ENCODE measurements at places on chromosomes 7 and 10.
A peak's percentile ranks its signal among the peaks of the same experiment; 100 is the strongest.

DNA sequence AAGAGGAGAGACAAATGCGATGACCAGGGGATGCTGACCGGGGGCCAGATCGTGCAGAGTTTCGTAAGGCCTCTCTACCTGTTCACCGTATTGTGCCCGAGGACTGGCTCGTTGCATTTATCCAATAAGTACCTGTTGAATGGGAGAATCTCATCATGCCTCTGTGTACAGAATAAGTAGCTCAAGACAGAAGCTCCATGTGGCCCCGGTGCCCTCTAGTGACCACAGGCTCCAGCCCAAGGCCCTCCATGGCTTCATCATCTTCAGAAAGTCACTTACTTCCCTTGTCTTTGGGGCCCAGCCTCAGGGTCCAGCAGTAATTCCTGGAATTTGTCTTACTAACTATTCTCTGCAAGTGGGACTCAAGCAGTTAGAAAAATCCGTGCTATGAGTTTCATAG lies 151.0 kb downstream of the CHN2 start:
- no peak for DNase-seq

GRCh38 chr7:122901250-122901649 lies 15.0 kb upstream of the CADPS2 start:
- DNase-seq: no peak

- no peak for DNase-seq
Measured at GRCh38 chr7:26190417-26190869, 10.1 kb downstream of the HNRNPA2B1 start.

- no peak for DNase-seq
Measured at GRCh38 chr10:123149568-123150270, 1.8 kb downstream of the HMX2 start.

GRCh38 chr7:101667399-101667798 lies 38.3 kb upstream of the MYL10 start:
- DNase-seq: no peak

DNA sequence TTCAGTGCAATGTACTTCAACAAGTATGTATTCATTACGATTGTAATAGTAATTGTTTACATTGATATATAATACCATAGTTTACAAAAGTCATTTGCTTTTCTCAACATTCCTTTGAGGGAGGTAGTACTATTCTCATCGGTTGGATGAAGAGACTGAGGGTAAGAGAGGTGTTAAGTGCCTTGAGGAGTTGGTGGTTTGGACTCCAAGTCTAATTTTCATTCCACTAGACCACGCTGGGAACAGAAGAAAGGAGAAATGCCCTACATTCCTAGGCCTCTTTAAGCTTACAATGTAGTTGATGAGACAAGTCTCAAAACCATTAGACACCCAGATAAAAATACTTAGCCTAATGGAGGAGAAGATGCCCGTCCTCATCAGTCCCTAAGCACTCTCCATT lies 28.6 kb downstream of the CDK1 start:
- no peak for DNase-seq

GRCh38 chr7:18623389-18623788 lies 127.8 kb downstream of the HDAC9 start:
- DNase-seq: no peak

GRCh38 chr7:983004-983615 lies at the start of gene CYP2W1:
Gene CYP2W1, plus strand, starts transcription at chr7:983181. Its CDS starts 31 bp downstream, at chr7:983212.
- no peak for DNase-seq

- no peak for DNase-seq
Measured at GRCh38 chr7:28191751-28192150, 11.2 kb upstream of the JAZF1 start.

GRCh38 chr10:103448746-103449145 lies 3.4 kb downstream of the CALHM2 start:
- no peak for DNase-seq

DNA sequence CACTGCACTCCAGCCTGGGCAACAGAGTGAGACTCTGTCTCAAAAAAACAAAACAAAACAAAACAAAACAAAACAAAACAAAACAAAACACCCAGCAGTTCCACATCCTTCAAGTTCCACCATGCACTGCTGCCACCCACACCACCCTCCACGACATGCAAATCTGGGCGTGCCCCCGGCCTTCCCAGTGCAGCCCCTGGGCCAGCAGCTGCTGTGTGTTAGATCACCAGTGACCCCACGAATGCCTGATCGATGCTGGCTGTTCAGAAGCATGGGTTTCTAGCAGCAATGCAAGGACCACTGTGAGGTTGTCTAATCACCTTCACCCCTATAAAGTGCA lies 36.3 kb downstream of the ELFN1 start:
- no peak for DNase-seq

DNA sequence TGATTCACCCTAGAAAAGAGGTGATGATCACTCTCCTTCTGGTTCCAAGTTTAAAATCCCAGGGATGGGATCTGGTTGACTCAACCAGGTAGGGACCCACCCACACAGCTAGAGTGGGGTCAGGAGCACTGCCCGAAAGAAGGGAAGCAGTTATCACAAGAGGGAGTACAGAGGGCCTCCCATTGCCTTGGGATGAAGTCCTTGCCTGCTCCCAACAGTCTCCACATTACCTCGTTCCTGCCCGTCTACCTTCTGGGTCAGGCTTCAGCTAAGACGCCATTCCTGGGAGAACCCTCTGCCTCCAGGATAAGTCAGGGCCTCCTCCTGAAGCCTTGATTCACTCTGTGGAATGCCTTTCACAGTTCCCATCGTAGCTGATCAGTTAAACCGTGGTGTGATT lies 23.8 kb downstream of the ZMIZ2 start:
- no peak for DNase-seq

DNA sequence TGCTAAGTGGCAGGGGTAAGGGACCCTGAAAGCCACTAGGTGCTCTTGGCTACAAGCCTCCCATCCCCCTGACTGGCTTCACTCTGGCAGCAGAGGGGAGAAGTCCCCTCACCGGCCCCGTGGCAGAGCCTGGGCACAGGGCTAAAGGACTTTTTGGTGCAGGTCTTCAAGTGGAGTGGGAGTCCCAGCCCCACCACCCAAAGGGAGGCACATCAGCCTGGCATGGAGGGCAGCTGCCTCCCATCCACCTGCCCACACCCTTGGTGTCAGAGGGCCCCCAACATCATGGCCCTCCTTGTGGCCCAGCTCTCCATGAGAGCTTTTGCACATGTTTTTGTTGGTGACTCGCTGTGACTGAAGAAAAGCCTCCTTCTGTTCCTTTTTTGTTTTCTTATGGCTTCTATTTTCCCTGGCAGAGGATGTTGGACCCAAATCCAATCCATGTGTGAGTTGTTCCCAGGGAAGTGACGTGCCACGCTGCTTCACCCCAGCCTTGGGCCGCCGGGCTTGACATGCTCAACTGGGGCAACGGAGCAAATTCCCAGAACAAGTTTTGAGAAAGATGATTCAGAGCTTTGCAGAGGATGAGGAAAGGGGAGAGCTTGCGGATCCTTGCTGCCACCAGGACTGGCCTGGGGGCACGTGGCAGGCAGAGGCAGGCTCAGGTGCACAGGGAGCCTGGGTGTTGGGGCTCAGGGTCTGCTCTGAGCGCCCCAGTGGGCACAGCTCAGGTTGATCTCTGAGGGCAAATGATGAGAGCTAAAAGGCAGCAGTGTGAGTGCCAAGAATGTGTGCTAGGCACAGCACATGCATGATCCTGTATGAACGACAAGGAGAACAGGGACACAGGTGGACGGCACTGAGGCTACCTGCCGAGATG lies 1.9 kb upstream of the AEBP1 start:
- DNase-seq: no peak

DNA sequence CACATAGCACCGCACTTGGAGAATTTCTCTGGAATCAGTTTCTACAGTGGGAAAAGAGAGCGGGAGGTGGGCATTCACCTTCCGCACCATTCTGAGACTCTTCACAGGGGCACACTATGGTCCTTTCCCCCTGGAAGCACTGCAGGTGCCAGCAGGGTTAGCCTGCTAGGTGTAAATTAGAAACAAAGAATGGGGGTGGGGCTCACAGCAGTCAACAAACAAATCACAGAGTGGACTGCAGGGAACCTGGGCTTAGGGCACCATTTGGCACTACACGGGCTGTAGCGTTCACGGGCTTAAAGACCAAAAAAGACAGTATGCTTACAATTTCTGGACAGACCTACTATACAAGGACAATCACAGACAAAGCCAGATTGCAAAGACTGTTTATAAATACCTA lies 8.0 kb upstream of the PKD1L1 start:
- no peak for DNase-seq

- no peak for DNase-seq
Measured at GRCh38 chr7:32539919-32540531, 44.7 kb downstream of the AVL9 start.

- no peak for DNase-seq
Measured at GRCh38 chr7:3158341-3158760, 114.7 kb upstream of the CARD11 start.

GRCh38 chr10:77593771-77594470 lies 43.7 kb downstream of the KCNMA1 start:
- no peak for DNase-seq

DNA sequence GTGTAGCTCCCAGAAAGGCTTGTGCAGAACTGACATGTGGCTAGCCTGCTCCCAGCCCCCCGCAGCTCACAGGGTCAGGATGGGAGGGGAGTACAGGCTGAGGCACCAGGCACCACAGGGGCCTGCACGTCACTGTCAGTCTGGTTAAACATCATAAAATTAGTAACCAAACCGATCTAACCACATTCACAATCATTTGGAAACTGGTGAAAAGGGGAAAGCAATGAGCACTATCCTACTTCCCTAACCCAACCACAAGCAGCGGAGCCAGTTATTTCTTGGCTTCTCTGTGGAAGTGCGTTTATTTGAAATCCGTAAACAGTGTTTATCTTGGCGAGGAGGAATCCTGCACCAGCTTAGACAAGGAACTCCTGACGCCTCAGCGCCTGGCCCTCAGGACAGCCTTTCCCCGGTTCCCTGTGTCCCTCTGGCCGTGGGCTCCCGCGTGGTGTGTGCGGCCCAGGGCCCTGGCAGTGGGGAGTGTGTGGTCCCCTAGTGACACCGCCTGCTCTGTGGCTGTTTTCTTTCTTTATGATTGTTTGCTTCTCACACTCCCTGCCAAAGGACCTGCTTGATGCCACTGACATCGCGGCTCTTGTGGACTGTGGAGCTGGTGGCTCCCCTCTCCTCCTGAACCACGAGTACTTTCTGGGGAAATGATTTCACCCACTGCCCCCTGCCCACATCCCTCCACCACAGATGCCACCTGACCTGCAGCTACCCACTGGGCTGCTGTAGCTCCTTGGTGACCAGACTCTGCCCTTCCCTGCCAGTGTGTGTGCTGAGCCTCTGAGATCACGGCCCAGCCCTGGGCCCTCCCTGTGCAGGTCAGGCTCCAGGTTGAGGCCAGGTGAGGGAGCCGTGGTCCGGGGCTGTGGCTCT lies 38.0 kb downstream of the INPP5A start:
- no peak for DNase-seq

- DNase-seq: no peak
Measured at GRCh38 chr7:42469341-42469740, 232.3 kb upstream of the GLI3 start.

- DNase-seq: peak; percentile 17
Measured at GRCh38 chr10:84076540-84077195, 62.6 kb upstream of the GHITM start.

- DNase-seq: no peak
Measured at GRCh38 chr7:37083311-37084096, 359.2 kb upstream of the AOAH start.

DNA sequence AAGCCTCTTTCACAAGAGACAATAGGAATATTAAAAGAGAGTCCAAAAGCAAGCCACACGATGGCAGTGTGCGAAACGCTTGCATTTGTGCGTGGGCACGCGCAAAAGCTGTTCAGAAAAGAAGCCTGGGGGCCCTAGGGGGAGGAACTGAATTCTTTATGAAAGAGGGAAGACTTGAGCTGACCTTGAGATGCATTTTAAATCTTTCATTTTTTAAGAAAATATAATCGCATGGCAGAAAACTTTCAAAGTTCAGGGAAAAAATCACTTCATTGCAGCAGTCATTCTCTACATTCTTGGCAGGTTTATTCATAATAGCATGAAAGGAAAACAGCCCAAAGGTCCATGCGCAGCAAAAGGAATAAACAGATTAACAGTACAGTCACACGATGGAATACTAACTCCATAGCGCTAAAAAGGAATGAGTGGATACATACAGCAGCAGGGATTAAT lies 206.5 kb upstream of the PRKCQ start:
- no peak for DNase-seq

GRCh38 chr10:44966816-44967509 lies 7.4 kb downstream of the RASSF4 start:
- no peak for DNase-seq

DNA sequence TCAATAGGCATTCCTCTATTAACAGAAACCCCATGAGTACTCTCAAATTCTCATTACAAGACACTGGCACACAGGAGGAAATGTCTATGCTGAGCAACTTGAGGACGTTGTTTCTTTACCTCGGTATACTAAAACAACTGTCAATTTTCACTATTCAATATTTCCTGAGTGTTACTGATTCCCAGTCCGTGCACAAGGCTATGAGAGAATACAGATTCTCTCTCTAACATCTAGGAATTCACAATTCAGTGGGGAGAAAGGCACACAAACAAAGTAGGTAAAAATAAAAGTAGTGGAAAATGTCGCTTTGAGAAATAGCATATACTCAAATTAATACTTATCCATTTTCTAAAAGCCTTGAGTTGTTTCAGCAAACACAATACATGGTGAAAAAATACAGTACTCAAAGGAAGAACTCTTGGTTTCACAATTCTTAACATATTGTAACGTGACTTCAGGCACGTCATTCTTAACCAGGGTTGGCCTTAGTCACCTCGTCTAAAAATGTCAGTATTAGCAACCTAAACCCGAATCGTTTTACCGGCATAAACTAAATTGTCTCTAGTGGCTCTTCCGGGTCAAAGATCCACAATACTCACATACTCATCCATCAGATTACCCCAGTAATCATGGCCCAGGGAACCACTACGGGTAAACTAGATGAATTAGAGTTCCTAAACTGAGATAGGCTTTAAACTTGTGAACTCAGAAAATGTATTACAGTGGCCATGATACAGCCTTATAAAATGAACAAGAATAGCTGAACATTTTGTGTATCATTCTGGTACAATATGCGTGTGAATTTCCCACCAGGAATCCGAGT lies 1.5 kb downstream of the IPMK start:
- DNase-seq: no peak

DNA sequence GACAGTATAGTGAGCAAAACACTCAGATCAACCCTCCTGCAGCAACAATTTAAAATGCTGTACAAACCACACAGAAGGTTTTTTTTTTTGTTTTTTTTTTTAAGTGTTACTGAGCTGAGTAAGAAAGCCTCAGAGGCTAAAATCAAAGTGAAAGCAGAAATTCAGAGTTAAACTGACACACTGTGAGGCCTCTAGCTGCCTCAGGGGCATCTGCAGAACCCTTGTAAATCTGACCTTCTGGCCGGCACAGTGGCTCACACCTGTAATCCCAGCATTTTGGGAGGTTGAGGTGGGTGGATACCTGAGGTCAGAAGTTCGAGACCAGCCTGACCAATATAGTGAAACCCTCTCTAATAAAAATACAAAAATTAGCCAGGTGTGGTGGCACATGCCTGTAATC lies 7.4 kb upstream of the GNA12 start:
- DNase-seq: no peak

GRCh38 chr7:106609416-106609815 lies 51.5 kb downstream of the CCDC71L start:
- DNase-seq: no peak

- DNase-seq: no peak
Measured at GRCh38 chr7:15602236-15602635, 40.4 kb upstream of the AGMO start.

- DNase-seq: no peak
Measured at GRCh38 chr7:44603193-44603592, 3.2 kb upstream of the OGDH start.

Measured in iPS DF 19.7 (cell line).